ENCODE measurements at places on chromosomes 2 and 18. TPM values are rescaled to one million over a fixed set of nuclear protein-coding genes. Genes with fewer than 3 reads are reported as not detected.

- DNase-seq = no peak
Observed at GRCh38 chr2:110771547-110772382, 39.4 kb downstream of the ACOXL start.

DNA sequence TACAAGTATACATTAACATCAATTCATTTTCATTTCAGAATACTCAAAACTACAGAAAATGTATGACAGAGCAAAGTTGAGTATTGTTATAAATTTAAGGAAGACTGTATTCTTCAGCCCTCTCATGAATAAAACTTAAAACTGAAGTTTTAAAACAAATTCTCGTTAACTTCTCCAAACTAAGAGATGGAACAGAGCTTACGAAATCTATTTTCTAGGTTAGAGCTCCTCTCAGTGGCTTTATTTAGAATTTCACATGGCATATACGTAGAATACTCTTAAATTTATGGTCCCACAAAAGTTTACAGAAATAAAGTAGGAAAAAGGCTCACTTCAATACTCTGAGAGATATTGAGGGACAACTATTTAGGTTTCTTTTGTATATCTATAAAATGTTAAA lies 612.1 kb downstream of the KCNJ3 start:
- peak; percentile 48 for DNase-seq

DNA sequence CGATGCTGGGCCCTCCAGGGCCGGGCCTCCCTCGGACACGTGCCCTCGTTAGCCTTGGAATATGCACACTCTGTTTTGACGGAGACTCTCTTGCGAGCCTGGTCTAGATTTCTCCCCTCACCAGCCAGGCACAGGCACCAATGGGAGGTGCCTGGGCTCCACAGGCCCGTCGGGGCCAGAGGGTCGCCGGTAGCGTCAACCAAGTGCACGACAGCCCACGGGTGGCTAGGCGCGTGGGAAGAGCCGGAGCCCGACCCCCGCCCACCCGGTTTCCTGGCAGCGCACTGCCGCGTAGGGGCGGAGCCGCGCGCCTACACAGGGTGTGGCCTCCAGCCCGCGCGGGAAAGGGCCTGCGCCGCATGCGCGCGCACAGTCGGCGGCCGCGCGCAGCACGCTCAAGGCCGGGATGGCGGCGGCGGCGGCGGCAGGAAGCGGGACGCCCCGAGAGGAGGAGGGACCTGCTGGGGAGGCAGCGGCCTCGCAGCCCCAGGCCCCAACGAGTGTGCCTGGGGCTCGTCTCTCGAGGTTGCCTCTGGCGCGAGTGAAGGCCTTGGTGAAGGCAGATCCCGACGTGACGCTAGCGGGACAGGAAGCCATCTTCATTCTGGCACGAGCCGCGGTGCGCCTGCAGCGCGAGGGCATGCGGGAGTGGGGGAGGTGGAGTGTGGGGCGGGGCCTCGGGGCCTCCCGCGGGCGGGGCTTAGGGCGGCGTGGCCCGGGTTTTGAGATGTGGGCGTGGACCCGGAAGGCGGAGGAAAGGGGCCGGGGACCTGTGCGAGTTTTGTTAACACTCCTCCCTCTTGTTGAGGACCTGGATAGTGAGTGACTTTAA lies at the start of gene POLE4:
Gene POLE4, plus strand, starts transcription at position 370 of the 832 bp plus-strand sequence. Its CDS starts 37 bp downstream, at position 407.
- DNase-seq = peak; percentile 92

GRCh38 chr2:241935774-241936173 lies 66.2 kb downstream of the RTP5 start:
- no peak for DNase-seq

DNA sequence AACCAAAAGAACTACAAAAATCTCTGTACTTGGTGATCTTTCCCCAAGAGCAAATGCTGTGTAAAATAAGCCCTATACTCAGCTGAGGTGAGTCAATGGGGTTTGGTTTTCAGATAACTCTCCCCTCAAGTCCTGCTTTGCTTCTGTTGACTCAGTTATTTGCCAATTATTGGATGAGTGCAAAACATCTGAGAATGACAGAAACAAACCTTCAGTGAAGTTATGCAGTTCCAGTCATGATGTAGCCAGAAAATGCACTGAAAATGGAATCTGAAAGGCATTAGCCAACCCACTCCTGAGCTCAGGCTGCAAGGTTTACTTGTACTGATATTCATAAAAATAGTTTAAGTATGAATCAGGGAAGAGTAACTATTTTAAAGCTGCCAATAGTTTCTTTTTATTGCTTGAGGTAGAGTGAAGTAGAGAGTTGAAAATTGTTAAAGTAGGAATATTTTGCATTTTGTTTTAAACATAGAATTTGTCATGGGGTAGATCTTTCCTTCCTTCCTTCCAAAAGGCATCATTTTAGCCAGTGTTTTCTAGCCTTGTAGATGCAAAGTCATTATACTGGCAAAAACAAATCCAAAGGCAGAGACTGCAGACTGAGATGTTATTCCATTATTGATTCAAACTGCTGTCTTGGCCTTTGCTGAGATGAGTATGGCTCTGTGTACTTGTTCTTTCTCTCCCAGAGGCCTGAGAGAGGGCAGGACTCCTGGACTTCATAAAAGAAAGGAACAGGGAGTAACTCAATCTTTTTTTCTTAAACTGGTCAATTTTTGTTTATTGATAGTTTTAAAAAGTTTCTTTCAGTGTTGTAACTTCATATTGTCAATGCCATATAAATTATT lies 215.3 kb downstream of the RND3 start:
- no peak for DNase-seq

DNA sequence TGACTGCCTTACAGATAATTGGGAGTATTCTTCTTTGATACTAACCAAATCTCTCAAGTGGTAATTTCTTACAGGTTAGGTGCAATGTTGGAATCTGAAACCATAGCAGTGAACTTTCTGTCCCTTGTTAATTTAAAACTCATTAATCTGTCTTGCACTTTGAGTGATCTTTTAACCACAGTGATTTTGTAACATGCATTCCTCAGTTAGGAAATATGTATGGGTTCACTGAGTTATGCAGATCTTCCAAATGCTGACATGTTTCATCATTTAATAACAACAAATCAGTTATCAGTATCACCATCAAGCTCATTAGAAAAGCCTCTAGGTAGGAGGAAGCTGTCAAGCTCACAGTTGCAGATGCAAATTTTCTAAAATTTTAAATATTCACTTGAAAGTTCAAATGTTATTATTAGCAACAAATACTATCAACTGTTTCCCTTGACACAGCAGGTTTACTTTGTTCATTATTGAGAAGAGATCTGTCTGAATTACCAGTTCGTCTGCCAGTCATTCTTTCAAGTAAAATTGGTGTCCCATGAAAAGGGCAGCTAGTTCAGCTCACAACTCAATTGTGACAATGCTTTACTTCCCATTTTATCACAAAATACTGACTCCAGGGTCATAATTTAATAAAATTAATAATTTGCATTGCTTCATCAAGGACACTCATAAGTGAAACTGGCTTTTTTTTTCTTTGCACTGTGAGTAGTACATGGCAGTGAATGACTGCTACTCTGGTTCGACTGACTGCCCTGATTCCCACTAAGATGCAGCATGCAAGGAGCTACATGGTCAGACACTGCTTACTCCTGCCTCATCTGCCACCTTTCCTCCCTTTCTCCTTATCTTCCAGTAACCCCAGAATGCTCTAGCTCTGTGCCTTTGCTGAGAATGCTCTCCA lies 31.6 kb downstream of the SUCLG1 start:
- DNase-seq = no peak

DNA sequence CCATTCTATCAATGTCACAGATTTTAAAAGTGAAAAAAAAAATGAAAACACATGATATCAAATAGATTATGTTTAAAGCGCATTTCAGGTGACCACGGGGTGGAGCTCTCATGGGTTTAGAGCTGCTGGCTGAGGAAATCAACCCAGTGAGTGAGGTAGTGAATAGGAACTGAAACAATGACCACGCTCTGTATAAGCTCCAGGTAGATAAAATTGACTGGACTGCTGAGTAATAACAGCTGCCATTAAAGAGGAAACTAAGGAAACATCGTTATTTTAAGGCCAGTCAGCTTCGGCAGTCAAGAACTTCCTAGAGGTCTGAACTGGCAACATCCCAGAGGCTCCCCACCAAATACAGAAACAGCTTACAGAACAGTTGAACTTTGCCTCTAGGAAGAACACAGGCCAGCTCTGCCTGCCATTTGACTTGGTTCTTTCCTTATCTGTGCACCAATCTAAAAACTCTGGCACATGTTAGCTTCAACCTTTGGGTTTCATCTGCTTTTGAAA lies 185.9 kb downstream of the PDE1A start:
- DNase-seq = peak; percentile 37

DNA sequence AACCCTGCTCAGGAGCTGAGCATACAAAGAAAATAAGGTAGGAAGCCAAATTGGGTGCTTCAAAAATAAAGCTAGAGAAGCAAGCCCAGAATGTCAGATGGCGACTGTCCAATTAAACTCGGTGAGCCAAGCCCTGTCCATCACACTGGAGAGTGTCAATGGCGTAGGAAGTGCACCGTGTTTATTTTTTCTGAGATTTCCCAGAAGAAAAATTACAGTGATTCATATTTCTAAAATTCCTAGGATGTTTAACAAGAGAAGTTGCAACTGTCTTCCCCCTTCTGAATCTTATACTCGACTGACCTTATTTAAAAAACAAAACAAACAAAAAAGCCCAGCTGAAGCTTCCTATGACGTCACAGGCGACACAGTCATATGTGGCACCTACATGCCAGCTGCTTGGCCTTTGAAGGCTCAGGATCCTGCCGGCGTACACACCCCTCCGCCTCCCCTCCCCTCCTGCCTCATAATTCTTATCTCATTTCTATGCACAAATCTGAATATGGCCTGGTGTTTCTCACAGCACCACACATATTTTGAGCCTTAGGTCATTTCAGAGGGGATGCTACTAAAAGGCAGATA lies 60.8 kb downstream of the MBP start:
- no peak for DNase-seq

DNA sequence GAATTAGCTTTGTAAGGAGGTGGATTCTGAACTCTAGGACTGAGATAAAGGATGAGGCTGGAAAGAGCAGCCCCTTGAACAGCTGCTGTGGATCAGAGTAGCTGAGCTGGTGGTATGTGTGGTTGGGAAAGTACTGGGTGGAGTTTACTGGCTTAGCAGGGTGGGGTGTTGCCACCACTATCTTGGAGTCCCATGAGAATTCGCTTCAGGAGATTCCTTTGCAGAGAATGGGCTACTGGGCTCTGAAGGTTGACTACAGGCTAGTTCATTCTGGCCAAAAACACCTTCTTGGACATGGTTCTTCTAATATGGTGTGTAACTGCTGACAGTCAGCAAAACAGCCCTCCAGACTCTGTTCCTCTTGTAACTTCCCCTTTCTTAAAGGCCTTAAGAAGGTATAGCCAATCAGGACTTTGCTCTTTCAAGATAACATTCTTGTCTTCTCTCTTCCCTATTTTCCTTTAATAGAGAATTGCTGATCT lies 52.7 kb downstream of the TET3 start:
- DNase-seq = peak; percentile 62

DNA sequence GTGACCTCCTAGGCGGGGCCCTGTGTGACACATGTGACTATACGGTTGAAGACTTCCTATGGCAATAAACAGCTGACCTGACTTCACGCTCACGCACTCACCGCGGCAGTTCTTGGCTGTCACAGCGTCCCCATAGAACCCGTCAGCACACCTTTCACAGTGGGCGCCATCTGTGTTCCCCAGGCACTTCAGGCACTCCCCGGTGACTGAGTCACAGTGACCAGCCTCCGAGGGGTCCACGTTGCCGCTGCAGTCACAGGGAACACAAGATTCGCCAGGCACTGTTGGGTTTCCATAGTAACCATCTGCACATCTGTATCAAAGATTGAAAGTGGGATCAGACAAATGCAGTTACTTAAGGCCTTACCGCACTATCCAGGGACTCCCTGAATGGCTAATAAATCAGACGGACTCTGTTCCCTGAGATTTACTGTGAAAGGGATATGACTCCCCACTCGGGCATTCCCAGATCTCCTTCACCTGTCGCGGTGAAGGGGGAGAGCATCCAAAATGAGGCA lies 94.5 kb downstream of the LAMA1 start:
- DNase-seq = no peak

- peak; percentile 91 for DNase-seq
Observed at GRCh38 chr2:18245375-18245774, 315.1 kb downstream of the RDH14 start.

- DNase-seq = no peak
Observed at GRCh38 chr2:222399038-222399783, 25.1 kb upstream of the SGPP2 start.

DNA sequence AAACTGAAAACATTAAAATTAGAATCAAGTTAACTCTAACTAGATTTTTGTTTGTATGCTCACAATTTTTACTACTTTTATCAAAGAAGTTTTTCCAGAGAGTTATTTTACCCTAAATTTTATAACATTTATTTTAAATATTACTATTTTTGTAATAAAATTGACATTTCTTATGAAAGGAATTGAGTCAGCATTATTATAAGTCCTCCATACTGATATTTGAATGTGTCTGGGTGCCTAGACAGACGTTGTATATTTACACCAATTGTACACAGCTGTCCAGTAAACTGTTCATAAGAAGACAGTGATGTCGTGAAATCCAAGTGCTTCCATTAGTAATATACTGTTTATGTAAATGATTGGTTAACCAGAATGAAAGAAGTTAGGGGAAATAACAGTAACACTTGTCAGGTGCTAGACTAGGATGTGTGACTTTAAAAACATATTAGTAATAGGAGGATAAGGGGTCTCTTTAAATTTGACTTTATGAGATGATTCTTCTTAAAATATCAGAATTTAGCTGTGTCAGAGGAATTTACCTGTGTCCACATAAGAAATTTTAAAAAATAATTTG lies 73.7 kb downstream of the TANK start:
- DNase-seq = no peak

DNA sequence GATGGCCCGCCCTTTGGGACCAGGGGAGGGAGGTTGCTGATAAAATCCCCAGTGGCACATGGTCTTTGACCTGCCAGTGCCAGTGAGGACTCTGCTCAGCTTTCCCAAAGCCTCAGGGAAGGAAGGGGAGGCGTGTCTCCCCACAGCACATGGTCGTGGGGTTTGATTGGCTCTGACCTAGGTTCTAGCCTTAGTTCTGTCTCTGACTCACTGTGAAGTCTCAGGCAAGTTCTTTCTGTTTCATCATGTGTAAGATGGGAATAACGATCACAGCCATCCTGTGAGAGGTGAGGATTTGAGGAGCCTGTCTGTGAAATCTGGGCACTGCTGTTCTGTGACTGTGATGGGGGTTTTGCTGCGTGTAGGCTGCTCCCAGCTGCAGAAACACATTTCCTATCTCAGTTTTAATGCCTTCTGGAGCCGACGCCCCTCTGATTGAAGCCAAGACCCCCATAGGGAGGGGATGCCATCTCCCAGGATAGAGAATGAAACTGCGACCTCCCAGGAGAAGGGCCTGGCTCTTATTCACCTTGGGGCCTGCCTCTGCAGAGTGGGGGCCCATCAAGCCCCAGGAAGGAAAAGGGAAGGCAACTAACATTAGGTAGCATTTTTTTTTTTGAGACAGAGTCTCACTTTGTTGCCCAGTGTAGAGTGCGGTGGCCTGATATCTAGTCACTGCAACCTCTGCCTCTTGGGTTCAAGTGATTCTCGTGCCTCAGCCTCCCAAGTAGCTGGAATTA lies 84.0 kb downstream of the DDX1 start:
- no peak for DNase-seq

GRCh38 chr18:37403788-37404187 lies 161.8 kb downstream of the CELF4 start:
- DNase-seq = no peak

ELAC1 gene
- total RNA-seq = 9.9 TPM

ROCK1 gene
- 34.9 TPM for total RNA-seq

BOK gene
- 2.7 TPM for total RNA-seq

CPS1 gene
- total RNA-seq = 0.62 TPM
